ENCODE measurements at places on chromosomes 7 and 10.

DNA sequence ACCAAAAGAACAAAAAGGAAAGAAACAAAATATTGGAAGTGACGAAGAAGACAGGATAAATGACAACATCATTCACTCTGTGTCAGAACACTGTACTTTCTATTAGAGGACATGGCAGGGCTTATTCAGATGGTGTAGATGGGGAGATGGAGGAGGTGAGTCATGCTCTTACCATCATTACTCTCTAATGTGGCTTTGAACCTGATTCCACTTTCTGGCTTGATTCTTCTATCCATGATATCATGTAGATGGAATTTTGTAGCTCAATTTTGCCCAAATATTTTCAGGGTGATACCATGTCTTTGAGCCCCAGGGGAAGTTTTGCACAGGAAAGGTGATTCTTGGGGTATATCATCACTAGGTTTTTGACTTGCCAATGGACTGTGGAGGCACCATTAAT lies 91.7 kb downstream of the CFAP58 start:
- no peak for DNase-seq

DNA sequence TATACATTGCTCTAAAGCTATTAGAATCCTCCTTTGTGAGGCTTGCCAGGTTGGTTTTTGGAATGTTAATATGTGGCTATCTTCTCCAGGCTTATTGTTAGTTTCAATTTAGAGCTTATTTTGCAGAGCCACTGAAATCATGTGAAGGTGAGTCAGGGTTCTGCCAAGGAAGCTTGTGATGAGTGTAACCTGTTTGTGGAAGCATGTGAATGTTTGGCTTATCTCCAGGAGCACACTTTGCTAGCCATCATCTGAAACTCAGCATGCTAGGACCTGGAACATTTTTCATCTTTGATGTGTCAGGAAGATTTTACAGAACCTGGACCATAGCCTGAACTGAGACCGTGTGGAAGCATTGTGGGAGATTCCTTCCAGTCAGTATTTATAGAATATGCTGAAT lies 197.3 kb downstream of the PPP1R9A start:
- peak; percentile 51 for DNase-seq

- no peak for DNase-seq
Observed at GRCh38 chr10:123284022-123284421, 129.8 kb downstream of the BUB3 start.

- DNase-seq: no peak
Observed at GRCh38 chr7:91979590-91979989, 38.9 kb downstream of the AKAP9 start.

DNA sequence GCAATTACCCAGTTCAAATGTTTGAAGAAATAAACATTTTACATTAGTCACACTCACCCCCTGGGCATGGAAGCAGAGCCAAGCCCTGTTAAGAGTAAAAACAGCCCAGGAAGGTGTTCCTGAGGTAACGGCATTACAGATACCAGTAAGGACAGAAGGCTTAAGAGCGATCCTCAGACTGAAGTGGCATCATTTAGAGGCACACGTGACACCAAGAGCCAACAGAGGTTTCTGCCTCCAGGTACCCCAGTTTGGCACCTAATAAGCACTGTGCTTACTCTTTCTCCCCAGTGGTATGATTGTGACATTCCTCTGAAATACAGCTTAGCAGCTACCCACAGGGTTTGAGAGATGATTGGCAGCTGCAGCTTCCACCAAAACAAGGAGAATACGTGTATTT lies 17.2 kb downstream of the MMS19 start:
- no peak for DNase-seq

- no peak for DNase-seq
Observed at GRCh38 chr10:46273506-46274477, 13.0 kb upstream of the ANTXRL start.

DNA sequence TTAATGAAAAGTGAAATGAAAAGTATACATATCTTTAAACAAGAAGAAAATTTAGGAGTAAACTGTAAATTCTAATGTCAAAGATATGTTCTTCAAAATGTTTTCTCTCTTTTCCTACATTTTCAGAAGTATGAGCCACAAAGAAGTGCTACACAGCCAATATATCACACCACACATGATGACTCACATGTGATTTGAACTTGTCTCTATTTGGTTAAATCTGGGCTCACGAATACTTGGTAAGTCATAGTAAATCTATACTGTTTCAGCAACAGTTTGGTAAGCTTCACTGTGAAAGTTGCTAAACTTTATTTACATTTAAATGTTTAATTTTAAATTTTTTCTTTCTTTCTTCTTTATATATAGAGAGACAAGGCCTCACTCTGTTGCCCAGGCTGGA lies 380.6 kb upstream of the IGFBP3 start:
- DNase-seq: no peak

DNA sequence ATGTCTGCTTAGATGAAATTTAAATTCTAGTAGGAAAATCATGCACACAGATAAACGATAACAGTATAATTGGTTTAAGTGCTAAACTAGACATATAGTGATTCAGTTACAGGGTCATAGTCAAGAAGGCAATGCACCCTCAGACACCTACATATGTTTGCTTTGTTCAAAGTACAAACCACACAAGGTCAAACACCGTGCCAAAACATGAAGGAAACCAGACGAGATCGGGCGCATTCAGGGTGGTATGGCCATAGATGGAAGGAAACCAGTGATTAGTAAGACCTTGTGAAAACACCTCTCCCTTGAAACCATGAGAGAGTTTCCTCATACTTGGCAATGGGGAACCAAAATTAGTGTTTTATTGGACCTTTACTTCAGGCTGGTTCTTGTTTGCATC lies 906.9 kb downstream of the PCDH15 start:
- DNase-seq: no peak

DNA sequence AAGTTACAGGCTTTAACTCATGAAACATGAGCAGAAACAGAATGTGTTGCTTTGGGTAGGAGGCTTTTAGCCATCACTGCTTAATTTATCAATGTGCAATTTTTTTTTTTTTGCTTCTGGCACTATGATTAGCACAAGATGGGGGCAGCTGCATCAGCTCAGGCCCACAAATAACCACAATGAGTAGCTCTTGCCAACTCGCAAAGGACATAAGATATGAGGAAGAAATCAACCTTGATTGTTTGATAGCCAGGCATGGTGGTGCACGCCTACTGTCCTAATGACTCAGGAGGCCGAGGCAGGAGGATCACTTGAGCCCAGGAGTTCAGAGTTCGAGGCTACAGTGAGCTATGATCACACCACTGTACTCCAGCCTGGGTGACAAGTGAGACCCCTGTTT lies 12.3 kb downstream of the NOD1 start:
- DNase-seq: peak; percentile 82

DNA sequence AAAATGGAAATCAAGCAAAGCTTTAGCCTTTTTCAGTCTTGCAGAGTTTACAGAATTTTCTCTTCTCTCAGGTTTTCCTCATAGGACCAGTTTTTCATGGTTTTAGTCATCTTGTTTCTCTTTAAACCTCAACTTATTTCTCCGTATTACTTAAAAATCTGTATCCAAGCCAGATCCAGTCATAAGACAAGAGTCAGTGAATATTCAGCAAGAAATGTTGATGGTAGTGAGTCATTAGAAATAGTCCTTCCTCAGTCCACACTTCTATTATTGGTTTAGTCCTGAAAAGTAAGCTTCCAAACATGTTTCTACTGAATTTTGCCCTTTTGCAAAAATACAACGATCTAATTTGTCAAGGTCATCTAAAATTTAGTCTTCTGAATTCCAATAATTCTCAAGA lies 107.0 kb downstream of the VIM start:
- DNase-seq: no peak

Data from RPMI8226 (cell line).